Ovary (tissue), 10 donors: ENCODE measurements at places on chromosomes 5 and 9. TPM values are rescaled to one million over a fixed set of nuclear protein-coding genes. Genes with fewer than 3 reads are reported as not detected.

SMIM32 gene
- not detected for total RNA-seq

IFNA2 gene
- not detected for total RNA-seq

ZNF462 gene
- total RNA-seq: 24.1 TPM

PCDHGA9 gene
- total RNA-seq: 11.7 TPM

GPX3 gene
- 154 TPM for total RNA-seq

GRCh38 chr5:79416499-79416898 is 97.4 kb downstream of the HOMER1 start:
- no peak for DNase-seq

DNA sequence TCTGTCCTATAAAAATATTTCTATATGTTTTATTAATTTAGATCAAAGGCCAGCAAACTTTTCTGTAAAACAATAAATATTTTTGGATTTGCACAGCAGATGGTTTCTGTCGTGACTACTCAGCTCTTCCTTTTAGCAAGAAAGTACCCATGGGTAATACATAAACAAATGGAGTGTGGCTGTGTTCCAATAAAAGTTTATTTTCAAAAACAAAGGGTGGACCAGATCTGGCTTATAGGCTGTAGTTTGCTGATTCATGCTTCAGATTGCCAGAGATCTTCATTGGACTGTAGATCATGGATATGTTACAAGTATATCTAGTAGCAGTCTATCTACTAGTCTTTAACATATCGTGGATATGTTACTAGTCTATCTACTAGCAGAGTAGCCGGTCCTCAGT is 590.5 kb downstream of the CSNK1G3 start:
- DNase-seq: no peak

DNA sequence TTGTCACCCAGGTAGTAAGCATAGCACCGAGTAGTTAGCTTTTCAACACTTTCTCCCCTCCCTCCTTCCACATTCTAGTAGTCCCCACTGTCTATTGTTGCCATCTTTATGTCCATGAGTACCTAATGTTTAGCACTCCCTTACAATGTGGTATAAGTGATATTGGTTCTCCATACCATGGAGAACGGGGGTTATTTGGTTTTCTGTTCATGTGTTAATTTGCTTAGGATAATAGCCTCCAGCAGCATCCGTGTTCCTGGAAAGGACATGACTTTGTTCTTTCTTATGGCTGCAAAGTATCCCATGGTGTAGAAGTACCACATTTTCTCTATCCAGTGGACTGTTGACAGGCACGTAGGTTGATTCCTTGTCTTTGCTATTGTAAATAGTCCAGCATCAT is 353.9 kb downstream of the ADGRV1 start:
- DNase-seq: no peak

DNA sequence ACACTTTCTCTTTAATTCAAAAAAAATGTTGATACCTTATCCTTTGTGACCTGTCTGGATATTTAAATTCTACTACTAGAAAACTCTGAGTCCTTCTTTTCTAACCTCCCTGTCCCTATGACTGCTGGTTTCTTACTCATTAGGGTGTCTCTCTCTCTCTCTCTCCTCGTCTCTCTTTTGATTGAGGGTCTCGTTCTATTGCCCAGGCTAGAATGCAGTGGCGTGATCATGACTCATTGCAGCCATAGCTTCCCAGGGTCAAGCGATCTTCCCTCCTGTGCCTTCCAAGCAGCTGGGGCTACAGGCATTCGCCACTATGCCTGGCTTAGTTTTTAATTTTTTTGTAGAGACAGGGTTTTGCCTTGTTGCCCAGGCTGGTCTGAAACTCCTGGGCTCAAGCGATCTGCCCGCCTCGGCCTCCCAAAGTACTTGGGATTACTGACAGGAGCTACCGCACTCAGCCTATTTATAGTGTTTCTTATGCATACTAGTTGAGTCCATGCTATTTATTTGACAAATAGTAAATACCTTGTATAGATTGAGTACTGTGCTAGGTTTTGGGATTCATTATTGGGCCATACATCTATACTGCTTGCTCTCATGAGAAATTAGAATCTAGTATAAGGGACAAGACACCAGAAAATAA is 61.9 kb downstream of the NSD1 start:
- no peak for DNase-seq

DNA sequence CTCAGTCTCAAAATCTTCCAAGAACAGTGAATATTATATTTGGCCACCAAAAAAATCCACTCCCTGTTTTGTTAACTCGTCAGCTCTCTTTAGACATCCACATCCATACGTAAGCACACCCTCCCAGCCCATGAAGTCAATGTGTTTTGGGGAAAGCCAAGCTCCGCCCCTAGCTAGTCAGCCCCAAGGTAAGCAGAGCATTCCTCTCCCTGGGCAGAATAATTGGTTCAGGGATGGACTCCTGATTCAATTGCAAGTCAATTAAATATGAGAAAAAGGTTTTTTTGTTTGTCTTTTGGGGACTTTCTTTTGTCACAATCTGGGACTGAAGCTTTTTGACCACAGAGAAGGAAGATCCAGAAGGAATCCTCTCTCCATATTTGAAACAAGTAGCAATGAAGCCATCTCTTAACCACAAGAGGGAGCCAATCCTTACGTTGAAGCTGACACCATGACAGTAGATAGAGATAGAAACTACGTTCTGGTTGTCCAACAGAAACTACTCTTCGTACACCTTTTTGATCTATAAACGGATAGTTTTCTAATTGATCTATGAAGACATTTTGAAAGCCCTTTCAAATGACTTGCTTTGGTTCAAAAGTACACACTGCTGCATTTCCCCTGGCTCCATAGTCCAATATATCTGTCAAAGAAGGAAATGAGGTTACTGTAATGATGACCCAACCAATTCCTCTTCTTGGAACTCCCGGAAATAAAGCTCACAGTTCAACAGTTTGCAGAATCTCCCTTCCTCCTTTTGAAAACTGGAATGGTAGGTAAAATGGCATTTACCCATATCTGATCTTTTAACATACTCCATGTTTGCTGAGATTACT is 166.4 kb downstream of the TLE1 start:
- DNase-seq: no peak

GRCh38 chr5:2960294-2960693 is 208.8 kb upstream of the IRX2 start:
- no peak for DNase-seq

DNA sequence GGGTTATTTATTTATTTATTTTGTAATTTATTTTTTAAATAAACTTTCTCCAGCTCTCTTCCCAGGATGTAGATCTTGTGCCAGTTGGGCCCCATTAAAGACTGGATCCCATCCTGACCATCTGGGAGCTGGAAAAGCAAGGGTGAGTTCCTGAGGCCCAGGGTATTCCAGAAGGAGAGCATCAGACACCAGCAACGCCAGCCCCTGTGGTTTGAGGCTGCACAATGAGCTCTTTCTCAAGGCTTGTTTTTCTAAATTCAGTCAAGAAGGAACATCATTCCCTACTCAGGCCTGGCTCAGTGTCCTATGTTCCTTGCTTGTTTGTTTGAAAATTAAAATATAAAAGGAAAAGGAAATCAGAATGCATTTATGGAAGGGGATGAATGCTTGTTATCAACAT is 313.3 kb downstream of the EBF1 start:
- no peak for DNase-seq

DNA sequence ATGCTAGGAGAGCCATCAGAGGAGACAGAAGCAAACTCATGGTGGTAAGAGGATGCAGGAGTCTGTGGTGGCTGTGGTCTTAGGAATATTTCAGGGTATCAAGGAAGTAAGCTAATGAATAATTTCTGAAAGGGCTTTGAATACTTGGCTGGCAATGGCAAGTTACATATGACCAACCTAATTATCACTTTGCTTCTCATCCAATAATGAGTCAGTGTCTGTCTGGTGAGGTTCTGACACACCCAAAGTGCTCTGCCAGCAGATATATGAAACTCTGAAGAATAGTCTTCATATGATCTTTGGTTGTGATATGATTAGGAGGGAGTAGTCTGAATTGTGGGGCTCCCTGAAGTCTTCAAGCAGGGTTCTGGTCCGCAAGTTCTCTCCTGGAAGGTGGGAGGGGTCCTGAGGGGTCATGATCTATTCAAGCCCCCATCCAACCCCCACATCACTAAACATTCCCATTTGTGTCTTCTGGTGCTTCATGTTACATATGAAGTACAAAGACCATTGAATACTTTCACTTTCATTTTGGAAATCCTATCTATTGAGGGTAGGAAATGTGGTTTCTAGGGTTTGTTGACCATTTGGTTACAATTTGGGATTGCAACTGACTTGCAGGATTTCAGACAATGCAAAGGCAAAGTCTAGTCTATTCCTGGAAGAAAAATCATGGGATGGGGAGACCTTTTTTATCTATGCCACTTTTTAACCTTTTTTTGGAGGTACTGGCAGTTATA is 199.9 kb upstream of the CDKN2B start:
- DNase-seq: no peak

- no peak for DNase-seq
Measured at GRCh38 chr5:129541648-129542251, 81.7 kb downstream of the ADAMTS19 start.

GRCh38 chr9:98576354-98576753 is 132.4 kb downstream of the GABBR2 start:
- no peak for DNase-seq

DNA sequence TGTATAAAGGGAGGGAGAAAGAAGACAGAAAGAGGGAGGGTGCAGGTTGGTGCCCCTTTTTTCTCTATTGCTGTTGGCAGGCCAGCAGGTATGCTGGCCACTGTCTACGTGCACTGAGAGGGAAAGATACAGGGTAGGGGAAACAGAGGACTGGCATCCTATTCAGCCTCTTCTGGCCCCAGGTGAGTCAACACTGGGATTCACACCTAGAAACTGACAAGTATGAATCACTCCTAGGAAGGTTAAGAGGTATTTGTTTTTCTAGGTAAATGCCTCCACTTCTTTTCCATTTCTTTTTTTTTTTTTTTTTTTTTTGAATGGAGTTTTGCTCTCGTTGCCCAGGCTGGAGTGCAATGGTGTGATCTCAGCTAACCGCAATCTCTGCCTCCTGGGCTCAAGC is 2.8 kb upstream of the UBAP1 start:
- no peak for DNase-seq

DNA sequence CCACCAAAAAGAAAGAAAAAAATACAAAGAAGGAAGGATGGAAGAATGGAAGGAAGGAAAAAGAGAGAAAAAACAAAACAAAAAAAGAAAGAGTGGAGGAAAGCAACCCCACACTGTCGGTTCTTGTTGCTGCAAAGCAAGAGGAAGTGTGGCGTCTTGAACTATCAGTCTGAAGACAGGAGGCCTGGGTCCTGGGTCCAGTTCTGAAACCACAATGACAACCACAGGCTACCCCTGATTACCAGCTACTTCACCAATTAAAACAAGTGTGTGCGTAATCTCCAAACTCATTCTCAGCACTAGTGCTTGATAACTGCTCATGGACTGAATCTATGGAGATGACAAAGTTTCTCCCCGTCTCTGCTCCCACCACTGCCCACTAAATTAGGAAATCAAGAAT is 93.7 kb downstream of the RASEF start:
- no peak for DNase-seq

DNA sequence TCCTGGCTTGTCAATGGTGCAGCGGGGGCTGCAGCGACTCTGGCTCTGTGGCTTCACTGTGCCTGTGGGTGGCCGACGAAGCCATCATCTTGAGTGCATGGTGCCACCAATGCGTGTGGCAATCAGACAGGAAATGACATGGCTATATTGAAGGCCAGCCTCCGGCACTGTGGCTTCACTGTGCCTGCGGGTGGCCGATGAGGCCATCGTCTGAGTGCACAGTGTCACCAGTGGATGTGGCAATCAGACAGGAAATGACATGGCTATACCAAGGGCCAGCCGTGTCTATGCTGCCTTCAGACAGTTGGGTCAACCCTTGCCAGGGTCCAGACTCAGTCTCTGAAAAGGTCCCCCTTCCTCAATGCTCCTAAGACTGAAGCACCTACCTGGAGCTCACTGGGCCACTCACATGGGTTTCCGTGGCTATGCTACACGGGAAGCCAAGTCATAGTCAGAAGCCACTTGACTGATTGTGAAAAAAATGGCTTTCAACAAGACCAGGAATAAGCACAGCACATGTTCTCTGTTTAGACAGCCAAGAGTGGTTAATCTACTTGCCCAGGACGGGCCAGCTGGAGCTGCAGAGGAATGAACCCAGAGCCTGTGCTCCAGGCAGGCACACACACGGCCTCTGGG is 67.5 kb upstream of the S1PR3 start:
- DNase-seq: no peak

DNA sequence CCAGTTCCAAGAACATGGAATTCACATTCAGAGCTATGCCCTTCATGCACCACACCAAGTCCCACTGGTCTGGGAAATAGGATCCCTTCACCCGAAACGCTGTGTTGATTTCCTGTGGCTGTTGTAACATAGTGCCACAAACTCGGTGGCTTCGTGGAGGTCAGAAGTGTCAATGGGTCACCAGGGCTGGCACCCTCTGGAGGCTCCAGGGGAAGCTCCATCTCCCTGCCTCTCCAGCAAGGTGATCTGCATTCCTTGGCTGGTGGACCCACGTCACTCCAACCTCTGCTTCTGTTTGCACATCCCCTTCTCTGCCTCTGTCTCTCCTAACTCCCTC is 28.9 kb upstream of the ALDH1B1 start:
- DNase-seq: no peak

DNA sequence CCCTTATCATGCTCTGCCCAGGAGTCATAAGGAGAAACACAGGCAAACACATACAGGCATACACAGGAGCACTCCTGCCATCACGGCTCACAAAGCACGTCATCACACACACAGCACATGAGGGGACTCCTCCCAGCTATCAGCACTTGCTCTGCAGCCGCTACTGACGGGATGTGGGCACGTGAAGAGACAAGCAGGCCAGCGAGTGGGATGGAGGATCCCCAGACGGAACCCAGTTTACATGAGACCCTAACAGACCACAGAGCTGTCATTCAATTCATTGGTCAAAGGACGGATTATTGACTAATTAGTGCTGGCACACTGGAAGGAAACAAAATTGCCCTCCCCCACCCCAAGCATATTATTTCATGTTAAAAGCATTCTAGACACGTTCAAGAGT is 53.6 kb downstream of the SEMA4D start:
- no peak for DNase-seq

- no peak for DNase-seq
Measured at GRCh38 chr5:87413343-87413645, 564 bp upstream of the CCNH start.

GRCh38 chr9:69204326-69204725 is 30.2 kb downstream of the TJP2 start:
- no peak for DNase-seq

- no peak for DNase-seq
Measured at GRCh38 chr5:15450473-15450872, 49.5 kb upstream of the FBXL7 start.

GRCh38 chr5:176181271-176181855 is 56.9 kb upstream of the SIMC1 start:
- DNase-seq: no peak

DNA sequence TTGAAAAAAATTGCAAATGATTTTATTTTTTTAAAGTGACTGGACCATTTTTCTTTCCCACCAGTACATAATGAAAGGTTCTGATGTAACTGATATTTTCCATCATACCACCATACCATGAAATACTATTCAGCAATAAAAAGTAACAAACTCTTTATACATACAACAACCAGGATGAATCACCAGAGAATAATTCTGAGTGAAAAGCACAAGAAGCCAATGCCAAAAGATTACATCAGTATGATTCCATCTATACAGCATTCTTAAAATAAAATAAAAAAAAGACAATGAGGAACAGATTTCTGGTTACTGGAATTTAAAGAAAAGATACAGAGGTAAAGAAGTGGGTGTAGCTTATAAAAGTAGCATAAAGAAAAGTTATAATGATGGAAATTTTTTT is 423.7 kb upstream of the ST8SIA4 start:
- no peak for DNase-seq

GRCh38 chr5:80125962-80126480 is 90.9 kb downstream of the THBS4 start:
- no peak for DNase-seq
